Progenitor cell of endocrine pancreas (in vitro differentiated cells): ENCODE measurements at places on chromosomes 16 and 17. TPM values are rescaled to one million over a fixed set of nuclear protein-coding genes. Genes with fewer than 3 reads are reported as not detected.
A peak's percentile ranks its signal among the peaks of the same experiment; 100 is the strongest.

The MAPK7 gene
- 39.0 and 41.8 TPM in 2 replicates for total RNA-seq

The MT4 gene
- total RNA-seq = not detected in 2 replicates

The SULT1A2 gene
- total RNA-seq = 3.2 and 3.9 TPM in 2 replicates

The ZG16 gene
- total RNA-seq = not detected in 2 replicates

The PLA2G10 gene
- 1.4 and 2.2 TPM in 2 replicates for total RNA-seq

The PAQR4 gene
- total RNA-seq = 13.0 and 13.1 TPM in 2 replicates

The CA7 gene
- not detected in 2 replicates for total RNA-seq

The MYCBPAP gene
- total RNA-seq = 1.7 and 3.5 TPM in 2 replicates

The AGRP gene
- total RNA-seq = not detected in 2 replicates

The ITGAL gene
- total RNA-seq = 0.49 and 0.53 TPM in 2 replicates

The ZPBP2 gene
- not detected in 2 replicates for total RNA-seq

The ZNF232 gene
- total RNA-seq = 51.1 and 56.3 TPM in 2 replicates

The SLC46A1 gene
- total RNA-seq = 15.7 and 16.1 TPM in 2 replicates

GRCh38 chr16:26500326-26500725 is 566.4 kb upstream of the C16orf82 start:
- no peak for DNase-seq

- no peak for DNase-seq
Measured at GRCh38 chr16:57873218-57873617, 70.9 kb upstream of the KIFC3 start.

DNA sequence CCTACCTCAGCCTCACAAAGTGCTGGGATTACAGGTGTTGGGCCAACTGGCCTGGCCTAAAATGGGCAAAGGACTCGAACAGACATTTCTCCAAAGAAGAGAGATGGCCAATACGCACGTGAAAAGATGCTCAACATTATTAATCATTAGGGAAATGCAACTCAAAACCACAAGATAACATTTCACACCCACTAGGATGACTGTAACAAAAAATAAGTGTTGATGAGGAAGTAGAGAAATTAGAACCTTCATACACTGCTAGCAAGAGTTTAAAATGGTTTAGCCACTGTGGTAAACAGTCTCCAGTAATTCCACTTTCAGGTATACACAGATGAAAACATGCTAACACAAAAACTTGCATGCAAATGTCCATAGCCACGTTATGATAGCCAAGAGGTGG is 5.7 kb downstream of the TMED6 start:
- no peak for DNase-seq

DNA sequence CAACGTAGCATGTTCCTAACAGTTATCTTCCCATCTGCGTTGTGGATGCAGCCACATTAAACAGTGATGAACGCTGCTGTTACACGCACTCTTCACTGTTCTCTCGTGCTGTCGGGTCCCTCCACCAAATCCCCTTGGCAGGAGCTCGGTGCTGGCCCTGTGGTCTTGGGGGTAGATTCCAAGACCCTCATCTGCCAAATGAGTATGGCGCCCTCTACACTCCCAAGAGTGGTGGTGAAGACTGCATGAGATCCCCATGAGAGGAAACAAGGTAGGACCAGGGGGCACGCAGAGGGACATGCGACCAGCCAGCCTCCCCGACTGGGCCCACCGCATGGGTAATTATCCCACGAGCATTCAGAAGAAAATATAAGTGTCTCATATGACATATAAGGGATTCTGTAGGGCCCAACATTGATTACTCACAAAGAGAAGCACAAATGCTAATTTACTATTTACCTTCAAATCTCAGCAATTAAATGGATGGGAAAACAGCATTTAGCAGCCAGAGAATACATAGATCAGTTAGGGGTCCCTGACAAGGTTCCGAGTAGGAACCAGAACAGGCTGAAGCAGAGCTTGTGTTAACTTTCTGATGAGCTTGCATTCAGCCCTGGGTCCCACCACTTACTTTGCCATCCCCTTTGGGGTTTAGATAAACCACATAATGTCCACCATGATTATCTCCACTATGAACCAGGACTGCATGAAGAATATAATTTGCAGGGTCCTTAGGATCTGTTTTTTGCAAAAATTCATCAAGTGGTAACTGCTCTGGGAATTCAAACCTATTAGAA is 23.8 kb downstream of the LITAFD start:
- DNase-seq = no peak

DNA sequence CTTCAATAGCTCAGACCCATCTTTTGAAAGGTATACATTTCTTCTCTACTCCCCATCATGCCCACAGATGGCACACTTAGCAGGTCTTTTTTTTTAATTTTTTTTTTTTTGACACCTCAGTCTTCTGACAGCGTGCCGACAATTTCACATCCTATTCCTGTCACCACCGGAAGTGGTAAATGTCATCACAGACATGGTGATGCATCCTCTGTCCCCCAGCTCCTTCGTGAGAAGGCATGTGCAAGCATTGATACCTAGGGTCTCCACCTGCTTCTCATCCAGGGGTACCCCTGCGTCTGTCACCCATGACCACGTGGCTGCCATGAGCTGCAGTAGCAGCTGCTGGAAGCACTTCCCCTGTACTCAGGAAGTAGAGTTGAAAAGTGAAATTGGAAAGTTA is 35.6 kb downstream of the ELAC2 start:
- DNase-seq = no peak

GRCh38 chr17:20993863-20994778 is 48.7 kb downstream of the USP22 start:
- DNase-seq = no peak

GRCh38 chr17:69511250-69511649 is 96.8 kb downstream of the MAP2K6 start:
- DNase-seq = no peak

- DNase-seq = peak; percentile 87
Measured at GRCh38 chr17:30824356-30825145, at the start of gene CRLF3. TSS of gene CRLF3 (minus strand) at chr17:30824692. CDS start at chr17:30824651, 41 bp downstream.

- peak; percentile 18 for DNase-seq
Measured at GRCh38 chr16:19179546-19180490, 11.8 kb downstream of the SYT17 start.

DNA sequence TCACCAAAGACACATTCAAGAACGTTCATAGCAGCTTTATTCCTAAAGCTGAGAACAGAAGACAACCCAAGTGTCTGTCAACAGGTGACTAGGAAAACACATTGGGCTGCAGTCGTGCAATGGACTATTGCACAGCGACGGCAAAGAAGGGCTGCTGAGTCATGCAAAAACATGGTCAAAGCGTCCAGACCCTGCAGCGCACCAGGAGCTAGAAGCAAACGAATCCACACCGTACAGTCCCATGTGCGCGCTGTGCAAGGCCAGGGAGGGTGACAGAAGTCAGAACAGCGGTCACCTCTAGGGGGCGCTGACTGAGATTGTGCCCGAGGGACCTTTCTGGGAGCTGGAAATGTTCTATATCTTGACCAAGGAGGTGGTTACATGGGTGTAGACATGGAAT is 266.4 kb downstream of the MAF start:
- no peak for DNase-seq

DNA sequence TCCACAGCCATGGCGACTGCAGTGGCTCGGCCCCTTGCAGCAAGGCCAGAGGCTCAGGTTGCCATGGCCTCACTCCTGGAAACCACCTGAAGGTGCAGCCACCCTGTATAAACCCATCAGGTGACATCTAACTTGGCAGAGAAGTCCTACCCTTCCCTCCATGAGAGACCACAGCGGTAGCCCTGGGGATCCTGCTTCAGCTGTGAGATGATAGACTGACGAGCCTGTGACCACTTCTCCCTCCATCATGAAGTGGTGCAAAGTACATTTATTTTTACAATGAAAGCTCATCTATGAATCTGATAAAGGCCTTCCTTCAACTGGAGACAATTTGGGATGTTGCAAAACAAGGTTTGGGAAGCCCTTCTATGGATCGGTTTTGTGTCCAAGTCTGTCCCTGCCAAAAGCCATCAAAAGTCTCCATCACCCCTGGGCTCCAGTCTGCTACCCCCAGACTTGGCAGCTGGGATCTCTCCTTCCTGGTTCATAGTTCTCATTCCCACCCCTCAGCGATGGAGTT is 1.8 kb downstream of the ZACN start:
- DNase-seq = no peak

DNA sequence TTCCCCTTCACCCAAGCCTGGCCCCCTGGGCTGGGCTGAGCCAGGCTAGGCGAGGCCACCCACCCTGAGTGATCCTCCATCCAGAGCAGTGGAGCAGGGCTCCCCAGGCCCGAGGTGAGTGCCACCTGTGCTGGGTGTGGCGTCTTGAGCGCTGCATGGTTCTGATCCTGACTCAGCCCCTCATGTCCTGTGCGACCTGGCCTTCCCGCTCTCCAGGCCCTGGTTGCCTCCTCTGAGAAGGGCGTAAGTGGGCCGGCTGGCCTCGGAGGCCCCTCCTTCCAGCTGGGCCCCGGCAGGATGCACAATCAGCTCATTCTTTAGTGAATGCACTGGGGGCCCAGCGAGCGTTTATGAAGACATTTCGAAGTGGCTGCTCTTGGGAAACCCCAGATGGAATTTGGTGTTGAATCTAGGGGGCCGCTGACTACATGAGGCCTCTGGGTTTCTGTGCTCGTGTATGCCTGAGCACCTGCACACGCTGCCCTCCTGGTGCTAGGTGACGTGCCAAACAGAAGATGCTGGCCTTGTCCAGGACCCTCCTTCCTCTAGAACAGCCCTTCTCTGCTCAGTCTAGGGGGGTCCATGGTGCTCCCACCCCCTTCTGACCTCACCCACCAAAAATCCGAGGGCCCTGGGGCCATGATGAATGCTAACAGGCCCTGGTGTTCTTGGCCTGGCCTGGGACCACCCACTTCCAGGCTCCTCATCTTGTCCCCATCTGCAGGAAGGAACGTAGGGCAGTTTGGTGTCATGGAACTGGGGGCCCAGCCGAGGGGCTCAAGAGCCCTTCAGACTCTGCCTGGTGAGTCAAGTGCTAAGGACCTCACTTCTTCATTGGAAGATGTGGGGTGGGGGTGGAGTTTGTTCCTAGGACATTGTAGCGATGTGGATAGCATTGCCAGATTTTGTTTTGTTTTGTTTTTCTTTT is 3.6 kb upstream of the TMEM92 start:
- no peak for DNase-seq

GRCh38 chr16:13931845-13932244 is 11.9 kb downstream of the ERCC4 start:
- DNase-seq = no peak

GRCh38 chr16:11673091-11674000 is 5.1 kb downstream of the SNN start:
- DNase-seq = no peak

GRCh38 chr17:82936768-82937171 is 96.9 kb upstream of the ZNF750 start:
- no peak for DNase-seq

DNA sequence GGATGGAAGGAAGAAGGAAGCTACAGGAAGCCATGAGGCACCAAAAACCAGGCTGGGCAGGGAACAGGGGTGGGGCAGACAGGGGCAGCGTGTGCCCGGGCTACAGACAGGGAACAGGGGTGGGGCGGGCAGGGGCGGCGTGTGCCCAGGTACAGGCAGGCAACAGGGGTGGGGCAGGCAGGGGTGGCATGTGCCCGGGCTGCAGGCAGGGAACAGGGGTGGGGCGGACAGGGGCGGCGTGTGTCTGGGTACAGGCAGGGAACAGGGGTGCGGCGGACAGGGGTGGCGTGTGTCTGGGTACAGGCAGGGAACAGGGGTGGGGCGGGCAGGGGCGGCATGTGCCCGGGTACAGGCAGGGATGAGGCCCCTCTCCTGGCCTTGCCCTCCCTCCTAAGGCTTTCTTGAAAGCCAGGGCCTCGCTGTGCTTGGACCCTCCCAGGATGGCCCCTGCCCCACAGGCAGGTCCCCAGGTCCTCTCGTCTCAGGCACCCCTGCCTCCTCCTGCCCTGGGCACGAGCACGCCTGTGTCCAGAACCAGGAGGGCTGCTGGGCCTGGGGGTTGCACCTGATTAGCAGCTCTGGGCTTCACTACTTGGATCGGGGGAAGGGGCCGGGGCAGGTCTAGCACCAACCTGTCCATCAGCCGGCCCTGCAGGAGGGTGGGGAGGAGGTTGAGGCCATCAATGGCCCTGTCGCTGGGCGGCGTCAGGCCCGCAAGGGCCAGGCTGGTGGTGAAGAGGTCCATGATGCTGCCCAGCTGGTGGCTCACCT is 14.5 kb upstream of the APRT start:
- no peak for DNase-seq
